Right atrium auricular region (tissue), 2 donors: ENCODE measurements at places on chromosomes 7 and 10. TPM values are rescaled to one million over a fixed set of nuclear protein-coding genes. Genes with fewer than 3 reads are reported as not detected.

Gene STEAP4
- 9.6 TPM for total RNA-seq

Gene C10orf143
- 1.7 TPM for total RNA-seq

Gene UNCX
- total RNA-seq: not detected

- H3K27me3 ChIP-seq: no peaks in the 10 kb centered on the region
- H3K4me1 ChIP-seq: no peaks in the 10 kb centered on the region
- DNase-seq: no peak
- H3K36me3 ChIP-seq: no peaks in the 10 kb centered on the region
These were observed 23.2 kb downstream of the PNLIPRP3 start for GRCh38 chr10:116450861-116451260.

DNA sequence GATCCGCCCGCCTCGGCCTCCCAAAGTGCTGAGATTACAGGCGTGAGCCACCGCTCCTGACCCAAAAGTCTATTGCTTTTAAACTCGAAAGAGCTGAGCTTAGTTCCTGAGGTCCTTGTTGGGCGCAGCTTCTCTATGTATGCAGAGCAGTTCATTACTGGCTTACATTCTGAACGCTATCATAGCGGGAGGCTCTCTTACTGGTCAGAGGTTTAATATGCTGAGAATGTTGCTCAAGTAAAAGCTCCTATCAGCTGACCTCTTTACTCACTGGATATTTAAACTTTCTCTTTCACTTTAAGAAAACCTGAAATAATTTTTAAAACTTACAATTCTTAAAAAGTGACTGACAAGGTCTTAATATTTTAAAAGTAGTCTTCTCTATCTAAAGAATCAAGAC lies 160.8 kb upstream of the WNT16 start:
- no peaks in the 10 kb centered on the region for H3K4me1 ChIP-seq
- H3K4me3 ChIP-seq: no peak overlapping the region
- no peak overlapping the region for H3K27ac ChIP-seq

GRCh38 chr7:72493850-72494661 lies 81.9 kb upstream of the CALN1 start:
- peaks cover 9% of the 10 kb centered on the region for H3K4me1 ChIP-seq
- H3K36me3 ChIP-seq: no peaks in the 10 kb centered on the region
- H3K4me3 ChIP-seq: no peak overlapping the region
- H3K27ac ChIP-seq: no peak overlapping the region
- H3K27me3 ChIP-seq: no peaks in the 10 kb centered on the region
- DNase-seq: no peak

- no peak overlapping the region for H3K27ac ChIP-seq
- no peaks in the 10 kb centered on the region for H3K4me1 ChIP-seq
- no peaks in the 10 kb centered on the region for H3K36me3 ChIP-seq
- H3K27me3 ChIP-seq: no peaks in the 10 kb centered on the region
- no peak overlapping the region for H3K4me3 ChIP-seq
These were observed 321.3 kb downstream of the PHF14 start for GRCh38 chr7:11294965-11295364.

Gene FUOM
- 9.8 TPM for total RNA-seq

Gene GJC3
- total RNA-seq: not detected

- no peaks in the 10 kb centered on the region for H3K4me1 ChIP-seq
- peaks cover 8% of the 10 kb centered on the region for H3K36me3 ChIP-seq
- no peak for DNase-seq
- no peak overlapping the region for H3K27ac ChIP-seq
- no peak overlapping the region for H3K4me3 ChIP-seq
These were observed 31.3 kb downstream of the ZNF783 start for GRCh38 chr7:149293338-149293737.

GRCh38 chr10:74968667-74969061 lies 142.3 kb downstream of the KAT6B start:
- DNase-seq: no peak
- peaks cover 16% of the 10 kb centered on the region for H3K4me1 ChIP-seq
- no peak overlapping the region for H3K4me3 ChIP-seq
- no peaks in the 10 kb centered on the region for H3K36me3 ChIP-seq
- no peak overlapping the region for H3K27ac ChIP-seq

Gene FAM131B
- 0.48 TPM for total RNA-seq

GRCh38 chr7:2217716-2218443 lies 14.9 kb downstream of the MAD1L1 start:
- no peak overlapping the region for H3K4me3 ChIP-seq
- no peak for DNase-seq
- H3K27me3 ChIP-seq: no peaks in the 10 kb centered on the region
- H3K4me1 ChIP-seq: peaks cover 4% of the 10 kb centered on the region

DNA sequence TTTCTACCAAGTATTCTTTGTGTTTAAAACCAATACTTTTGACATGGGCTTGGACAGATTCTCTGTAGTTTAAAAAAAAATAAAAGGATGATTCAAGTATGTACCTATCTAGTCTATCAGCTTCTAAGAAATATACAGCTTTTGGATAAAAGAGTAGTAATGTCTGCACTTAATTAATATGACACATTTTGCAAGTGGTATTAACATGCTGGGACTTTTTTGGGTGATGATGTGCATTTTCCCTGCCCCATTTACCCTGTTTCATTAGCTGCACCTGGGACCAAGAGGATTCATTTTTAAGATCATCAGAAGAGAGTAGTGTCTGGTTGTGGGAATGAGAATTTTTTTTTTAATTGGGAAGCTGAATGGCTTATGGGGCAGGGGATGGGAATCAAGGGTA lies 236.2 kb upstream of the KLF14 start:
- H3K4me3 ChIP-seq: no peak overlapping the region
- H3K27me3 ChIP-seq: no peaks in the 10 kb centered on the region
- H3K36me3 ChIP-seq: peaks cover 24% of the 10 kb centered on the region

Gene CLEC2L
- not detected for total RNA-seq

DNA sequence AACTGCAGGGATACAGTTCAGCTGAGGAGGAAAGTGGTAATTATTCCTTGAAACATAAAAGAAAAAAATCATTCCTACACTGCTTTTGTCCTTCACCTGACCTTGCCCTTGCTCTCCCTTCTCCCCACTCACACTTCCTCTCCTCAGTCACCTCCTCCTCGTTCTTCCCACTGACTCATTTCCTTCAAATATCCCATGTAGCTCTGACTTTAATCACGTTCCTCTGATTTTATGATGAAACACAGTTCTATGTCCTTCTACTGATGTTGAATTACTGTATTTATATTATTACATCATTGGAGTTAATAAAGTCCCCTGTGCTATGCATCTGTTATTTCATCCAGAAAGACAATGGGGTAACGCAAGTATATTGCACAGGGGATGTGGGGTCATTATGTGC lies 575.6 kb downstream of the POM121L12 start:
- H3K4me3 ChIP-seq: no peak overlapping the region
- DNase-seq: no peak
- H3K36me3 ChIP-seq: no peaks in the 10 kb centered on the region
- no peaks in the 10 kb centered on the region for H3K27me3 ChIP-seq
- H3K27ac ChIP-seq: no peak overlapping the region

- H3K4me1 ChIP-seq: no peaks in the 10 kb centered on the region
- no peaks in the 10 kb centered on the region for H3K36me3 ChIP-seq
- DNase-seq: no peak
- H3K27me3 ChIP-seq: no peaks in the 10 kb centered on the region
- no peak overlapping the region for H3K4me3 ChIP-seq
- no peak overlapping the region for H3K27ac ChIP-seq
These were observed 620.4 kb downstream of the GALNT17 start for GRCh38 chr7:71752171-71752935.

GRCh38 chr10:25226775-25227682 lies 52.2 kb downstream of the GPR158 start:
- no peak overlapping the region for H3K4me3 ChIP-seq
- no peaks in the 10 kb centered on the region for H3K36me3 ChIP-seq
- H3K27ac ChIP-seq: no peak overlapping the region
- H3K27me3 ChIP-seq: no peaks in the 10 kb centered on the region
- H3K4me1 ChIP-seq: no peaks in the 10 kb centered on the region
- DNase-seq: no peak

Gene EEPD1
- 4.0 TPM for total RNA-seq

GRCh38 chr10:60537697-60538096 lies 148.0 kb upstream of the ANK3 start:
- no peak for DNase-seq
- no peak overlapping the region for H3K4me3 ChIP-seq
- H3K36me3 ChIP-seq: no peaks in the 10 kb centered on the region
- H3K27ac ChIP-seq: no peak overlapping the region
- peaks cover 12% of the 10 kb centered on the region for H3K4me1 ChIP-seq
- no peaks in the 10 kb centered on the region for H3K27me3 ChIP-seq

- no peak overlapping the region for H3K27ac ChIP-seq
- DNase-seq: no peak
- H3K4me3 ChIP-seq: no peak overlapping the region
- H3K4me1 ChIP-seq: peaks cover 16% of the 10 kb centered on the region
These were observed 127.4 kb upstream of the KMT2E start for GRCh38 chr7:104886651-104887050.

Gene PLCE1
- 22.5 TPM for total RNA-seq

GRCh38 chr7:149466364-149466763 lies 5.5 kb upstream of the ZNF777 start:
- H3K4me3 ChIP-seq: no peak overlapping the region
- DNase-seq: no peak
- H3K36me3 ChIP-seq: no peaks in the 10 kb centered on the region
- no peaks in the 10 kb centered on the region for H3K4me1 ChIP-seq
- no peak overlapping the region for H3K27ac ChIP-seq
- no peaks in the 10 kb centered on the region for H3K27me3 ChIP-seq

Gene SLC39A12
- total RNA-seq: not detected

- no peaks in the 10 kb centered on the region for H3K4me1 ChIP-seq
- H3K36me3 ChIP-seq: no peaks in the 10 kb centered on the region
- DNase-seq: no peak
- H3K27ac ChIP-seq: no peak overlapping the region
- H3K27me3 ChIP-seq: no peaks in the 10 kb centered on the region
- H3K4me3 ChIP-seq: no peak overlapping the region
These were observed 111.8 kb upstream of the ZNF32 start for GRCh38 chr10:43760514-43760913.

- H3K4me1 ChIP-seq: no peaks in the 10 kb centered on the region
- DNase-seq: no peak
- no peak overlapping the region for H3K27ac ChIP-seq
- no peaks in the 10 kb centered on the region for H3K36me3 ChIP-seq
These were observed 68.7 kb downstream of the MBL2 start for GRCh38 chr10:52703898-52704297.

Gene CLRN3
- total RNA-seq: not detected

DNA sequence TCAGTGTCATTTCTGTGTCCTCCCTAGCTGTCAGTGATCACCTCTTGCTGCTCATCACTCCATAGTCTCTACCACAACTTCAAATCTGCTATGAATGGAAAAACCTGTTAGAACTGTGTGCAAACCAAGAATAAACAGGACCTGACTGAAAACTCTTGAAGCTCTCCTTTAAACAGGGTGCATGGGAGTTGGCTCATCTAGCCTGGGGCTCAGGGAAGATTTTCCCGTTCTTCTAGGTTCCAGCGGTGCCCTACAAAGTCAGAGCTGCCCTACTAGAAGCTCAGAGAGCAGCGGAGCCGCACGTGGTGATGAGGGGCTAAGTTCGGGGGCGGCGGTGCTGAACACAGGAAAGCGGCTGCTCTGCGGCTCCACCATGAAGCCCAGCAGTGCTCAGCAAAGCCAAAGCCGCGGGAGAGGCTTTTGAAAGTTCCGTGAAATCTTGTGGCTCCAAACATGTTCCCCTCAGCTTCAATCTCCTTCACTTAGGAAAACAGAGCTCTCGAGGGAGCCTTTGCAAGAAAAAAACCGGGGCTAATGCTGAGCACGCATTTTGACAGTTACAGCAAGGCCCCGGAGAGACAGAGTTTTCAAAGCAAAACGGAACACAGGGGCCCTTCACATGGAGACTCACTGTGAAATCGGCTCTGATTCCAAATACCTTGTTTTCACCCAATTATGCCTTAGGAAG lies 30.5 kb downstream of the RGS10 start:
- H3K4me1 ChIP-seq: peaks cover 22% of the 10 kb centered on the region
- no peaks in the 10 kb centered on the region for H3K27me3 ChIP-seq
- DNase-seq: no peak
- H3K27ac ChIP-seq: no peak overlapping the region
- no peaks in the 10 kb centered on the region for H3K36me3 ChIP-seq

Gene KIFBP
- total RNA-seq: 36.4 TPM

- peak; percentile 62 for DNase-seq
- H3K4me1 ChIP-seq: no peaks in the 10 kb centered on the region
- no peak overlapping the region for H3K27ac ChIP-seq
- no peak overlapping the region for H3K4me3 ChIP-seq
These were observed 43.3 kb upstream of the NFKB2 start for GRCh38 chr10:102352066-102352715.

Gene IKZF1
- total RNA-seq: 9.7 TPM

- H3K36me3 ChIP-seq: no peaks in the 10 kb centered on the region
- no peak overlapping the region for H3K4me3 ChIP-seq
- H3K27ac ChIP-seq: no peak overlapping the region
- no peaks in the 10 kb centered on the region for H3K4me1 ChIP-seq
These were observed 30.3 kb upstream of the TMEM273 start for GRCh38 chr10:49218480-49218879.

Gene SUFU
- total RNA-seq: 4.9 TPM

- no peak overlapping the region for H3K4me3 ChIP-seq
- H3K4me1 ChIP-seq: no peaks in the 10 kb centered on the region
- peaks cover 14% of the 10 kb centered on the region for H3K36me3 ChIP-seq
- H3K27ac ChIP-seq: no peak overlapping the region
These were observed 113.4 kb downstream of the VPS41 start for GRCh38 chr7:38795593-38795992.

DNA sequence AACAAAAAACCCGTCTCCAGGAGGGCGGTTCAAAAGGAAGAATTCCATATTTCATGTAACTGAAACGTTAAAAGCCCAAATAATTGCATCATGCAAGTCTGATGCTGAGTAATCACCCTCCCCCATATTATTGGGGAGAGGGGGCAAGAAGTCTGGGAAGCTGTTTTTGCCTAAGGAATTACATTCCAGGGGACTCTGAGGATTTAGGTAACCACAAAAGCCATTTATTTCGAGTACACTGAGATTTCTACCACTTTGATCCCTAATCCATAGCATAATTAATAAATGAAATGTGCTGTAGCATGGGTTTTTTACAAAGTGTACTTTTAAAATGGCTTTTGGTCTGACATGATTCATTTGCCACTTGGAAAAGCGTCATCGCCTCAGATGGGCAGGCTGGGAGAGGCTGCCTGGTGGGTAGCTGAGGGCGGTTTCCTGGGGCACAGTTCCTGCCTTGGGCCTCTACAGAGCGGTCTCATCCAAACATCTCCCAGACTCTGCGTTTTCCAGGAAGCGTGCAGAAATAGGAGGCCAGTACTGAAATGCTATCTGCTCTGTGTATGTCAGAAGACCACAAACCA lies 106.5 kb downstream of the TCF7L2 start:
- H3K36me3 ChIP-seq: no peaks in the 10 kb centered on the region
- H3K27me3 ChIP-seq: no peaks in the 10 kb centered on the region
- peaks cover 72% of the 10 kb centered on the region for H3K4me1 ChIP-seq
- H3K4me3 ChIP-seq: no peak overlapping the region
- no peak for DNase-seq
- H3K27ac ChIP-seq: peak overlapping the region; percentile 77

GRCh38 chr10:100061401-100061800 lies 20.3 kb downstream of the CPN1 start:
- H3K4me1 ChIP-seq: no peaks in the 10 kb centered on the region
- H3K4me3 ChIP-seq: no peak overlapping the region
- H3K27ac ChIP-seq: no peak overlapping the region
- H3K27me3 ChIP-seq: no peaks in the 10 kb centered on the region
